Activated naive CD4-positive, alpha-beta T cell treated with anti-CD3 and anti-CD28 coated beads for 36 hours (primary cell): ENCODE measurements at places on chromosomes 2 and 18. TPM values are rescaled to one million over a fixed set of nuclear protein-coding genes. Genes with fewer than 3 reads are reported as not detected.

DNA sequence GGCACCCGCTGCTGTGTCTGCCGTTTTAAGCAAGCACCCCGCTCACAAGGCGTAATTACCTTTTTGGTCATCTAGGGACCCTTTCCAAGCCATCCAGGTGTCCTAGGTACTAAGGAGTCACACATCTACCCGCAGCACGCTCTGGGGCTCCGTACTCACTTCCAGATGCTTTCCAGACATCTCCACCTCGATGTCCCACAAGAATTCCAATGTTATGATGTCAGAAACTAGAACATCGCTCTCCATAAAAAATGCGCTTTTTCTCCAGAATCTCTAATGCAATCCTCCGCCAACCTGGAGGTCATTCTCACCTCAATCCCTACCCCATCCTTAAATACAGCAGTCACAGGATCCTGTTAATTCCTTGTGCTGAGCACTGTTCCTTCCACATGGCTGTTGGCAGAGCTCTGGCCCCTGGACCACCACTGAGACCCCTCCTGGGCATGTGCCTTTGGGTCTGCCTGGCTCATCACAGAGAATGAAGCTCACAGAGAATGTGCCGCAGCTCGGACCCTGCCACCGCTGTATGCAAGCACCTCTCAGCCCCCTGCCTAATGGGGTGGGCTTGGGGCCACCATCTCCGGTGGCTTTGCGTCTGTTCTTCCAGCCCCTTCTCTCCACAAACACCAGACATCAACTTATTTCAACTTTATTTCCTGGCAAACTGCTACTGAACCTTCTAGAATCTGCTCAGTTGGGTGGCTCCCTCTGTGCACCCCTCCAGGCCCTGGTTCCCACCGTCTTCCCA, 4.6 kb upstream of the PXDN start:
- no peak for DNase-seq

- DNase-seq, result no peak
Measured at GRCh38 chr2:62736899-62737559, 31.5 kb downstream of the EHBP1 start.

DNA sequence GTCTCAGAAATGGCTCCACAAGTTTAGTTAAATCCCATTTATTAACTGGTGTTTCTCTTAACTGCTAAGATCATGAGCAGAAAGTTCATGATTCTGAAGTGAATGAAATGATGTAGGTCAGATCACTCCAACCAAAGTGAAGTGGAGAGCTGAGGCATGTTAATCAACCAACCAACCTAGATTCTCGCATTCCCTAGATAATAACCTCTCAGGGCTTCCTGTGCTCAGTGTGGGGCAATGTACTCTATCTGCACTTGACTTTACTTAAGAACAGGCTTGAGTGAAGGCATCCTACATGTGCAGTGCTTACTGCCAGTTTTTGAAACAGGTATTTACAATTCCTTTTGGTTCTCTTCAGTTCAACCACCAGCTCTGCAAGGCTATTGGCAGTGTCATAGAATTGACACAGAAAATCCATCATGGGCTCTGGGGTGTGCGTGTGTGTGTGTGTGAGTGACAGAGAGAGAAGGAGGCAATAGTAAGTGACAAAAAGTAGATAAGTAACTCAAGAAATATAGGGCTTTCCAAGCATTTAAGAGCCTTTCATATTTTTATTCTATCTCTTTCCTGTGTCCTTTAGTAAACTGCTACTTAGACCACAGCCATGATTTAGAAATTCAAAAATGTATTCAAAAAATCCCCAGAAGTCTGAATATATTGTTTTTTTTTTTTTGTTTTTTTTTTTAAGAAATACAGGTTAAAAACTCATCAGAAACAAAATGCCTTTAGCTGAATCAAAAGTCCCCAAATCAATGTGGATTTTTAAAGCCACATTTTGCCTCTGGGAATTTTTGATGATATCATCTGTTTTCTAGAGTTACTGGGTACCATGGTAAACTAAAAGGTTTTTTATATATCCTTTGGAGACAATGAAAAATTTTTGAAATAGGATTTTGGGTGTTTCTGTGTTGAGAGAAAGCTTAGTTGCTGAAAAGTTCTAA, 28.6 kb downstream of the DOCK10 start:
- no peak for DNase-seq

DNA sequence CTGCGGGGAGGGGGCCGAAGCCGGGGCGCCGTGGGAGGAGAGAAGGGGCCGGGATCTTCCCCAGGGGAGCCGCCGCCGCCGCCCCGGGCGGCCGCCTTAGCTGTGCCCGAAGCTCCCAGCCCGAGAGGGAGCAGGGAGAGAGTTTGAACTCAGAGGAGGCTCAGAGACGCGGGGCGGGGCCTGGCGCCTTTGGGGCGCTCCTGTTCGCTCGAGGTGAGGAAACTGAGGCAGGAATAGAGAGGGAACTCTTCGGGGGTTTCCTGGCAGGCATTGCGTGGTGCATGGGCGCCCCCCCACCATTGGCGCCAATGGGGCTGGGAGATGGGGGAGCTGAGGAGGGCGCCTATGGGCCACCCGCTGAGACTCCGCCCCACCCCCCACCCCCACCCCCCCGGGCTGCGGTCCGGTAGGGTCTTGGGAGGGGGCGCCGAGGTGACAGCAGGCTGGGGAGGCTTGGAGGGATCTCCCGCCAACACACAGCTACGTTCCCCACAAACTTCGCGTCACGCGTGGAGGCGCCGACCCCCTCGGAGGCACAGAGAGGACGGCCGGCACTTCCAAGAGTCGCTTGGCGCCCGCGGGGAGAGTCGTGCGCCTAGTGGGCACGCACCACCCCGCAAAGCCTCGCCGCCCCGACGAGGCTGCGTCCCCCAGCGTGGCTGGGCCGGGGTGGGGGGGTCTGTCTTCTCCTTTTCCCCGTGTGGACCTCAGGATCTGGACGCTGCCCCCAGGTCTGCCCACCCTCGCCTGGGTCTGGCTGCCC, 680 bp downstream of the CTDSP1 start:
- peak; percentile 32 for DNase-seq

- DNase-seq, result no peak
Measured at GRCh38 chr2:66602341-66602740, 167.4 kb downstream of the MEIS1 start.

DNA sequence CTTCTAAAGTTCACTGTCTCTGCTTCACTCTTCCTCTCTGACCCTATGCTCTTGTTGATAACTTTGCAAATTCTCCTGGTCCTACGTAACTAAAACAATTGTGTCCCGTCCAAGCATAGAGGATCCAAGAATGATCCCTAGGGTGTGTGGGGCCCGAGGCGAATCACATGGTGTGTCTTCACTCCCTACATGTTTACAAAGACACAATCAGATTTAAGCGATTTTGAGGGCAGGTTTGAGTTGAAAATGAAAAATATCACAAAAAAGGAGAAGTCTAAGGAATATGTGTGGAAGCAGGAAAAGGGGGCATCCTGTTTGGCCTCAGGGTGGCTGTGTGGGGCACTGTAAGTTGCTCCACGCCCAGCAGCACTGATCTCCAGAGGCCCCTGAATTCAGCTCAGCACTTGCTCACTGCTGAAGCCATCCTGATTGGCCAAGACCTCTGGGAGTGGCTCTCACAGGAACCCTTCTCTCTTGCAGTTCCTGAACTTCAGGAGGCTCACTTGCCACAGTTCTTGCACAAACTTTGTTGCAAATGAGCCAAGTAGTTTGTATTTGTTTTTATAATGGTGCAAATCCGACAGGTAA, 363.6 kb downstream of the ZNF521 start:
- DNase-seq, result no peak

- no peak for DNase-seq
Measured at GRCh38 chr2:77977471-77978063, 455.4 kb upstream of the LRRTM4 start.

DNA sequence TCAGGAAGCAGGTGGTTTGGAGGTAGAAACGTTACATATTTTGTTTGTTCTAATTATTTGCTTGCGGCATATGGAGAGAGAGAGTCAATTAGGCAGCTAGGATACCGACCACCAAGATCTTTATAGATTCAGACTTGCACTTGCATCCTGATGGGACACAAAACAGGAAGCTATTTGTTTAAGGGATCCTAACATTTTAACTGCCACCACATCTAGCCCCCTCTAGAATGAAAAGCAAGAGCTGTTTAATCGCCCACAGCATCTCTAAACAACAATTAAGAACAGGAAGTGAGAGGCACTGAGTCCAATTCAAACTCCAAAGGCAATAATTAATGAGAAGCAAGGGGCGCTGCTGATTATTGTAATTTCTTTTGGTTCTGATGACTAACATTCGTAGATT, 182.0 kb upstream of the LINC00305 start:
- DNase-seq, result no peak

GRCh38 chr2:239275847-239276831, 124.7 kb downstream of the HDAC4 start:
- DNase-seq, result no peak

DNA sequence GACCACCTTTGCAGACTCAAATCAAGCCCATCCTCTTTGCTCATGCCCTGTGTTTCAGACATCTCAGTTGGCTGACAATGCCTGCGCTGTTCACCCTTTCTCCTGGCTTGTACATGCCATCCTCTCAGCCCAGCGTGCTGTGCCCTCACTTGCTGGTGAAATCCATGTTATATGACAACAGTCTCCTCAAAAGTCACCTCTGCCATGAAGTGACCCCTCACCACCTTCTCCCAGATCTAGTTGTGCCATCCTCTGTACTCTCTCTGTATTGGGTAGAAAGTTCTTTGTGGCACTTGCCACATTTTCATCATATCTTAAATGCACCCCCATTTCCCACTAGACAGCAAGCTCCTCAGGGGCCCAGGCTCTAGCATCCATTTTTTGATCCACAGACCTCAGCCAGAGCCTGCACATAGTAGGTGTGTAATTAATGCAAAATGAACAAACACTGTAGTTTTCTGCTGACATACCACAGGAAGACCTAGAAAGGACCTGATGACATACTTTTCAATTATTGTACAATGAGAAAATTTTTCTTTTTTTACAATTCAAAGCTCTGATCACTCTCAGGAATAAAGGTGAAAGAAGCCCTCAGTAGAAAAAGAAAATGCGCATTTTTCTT, 22.8 kb downstream of the ZEB2 start:
- no peak for DNase-seq

SLC5A7 gene
- not detected for total RNA-seq

SKOR2 gene
- total RNA-seq, result not detected

LYG2 gene
- total RNA-seq, result not detected

GLB1L gene
- total RNA-seq, result 2.1 TPM
